ENCODE measurements at places on chromosomes 5 and 9.
A peak's percentile ranks its signal among the peaks of the same experiment; 100 is the strongest.

- no peak for DNase-seq
Observed at GRCh38 chr9:98783518-98784226, 12.7 kb downstream of the ANKS6 start.

GRCh38 chr9:109118808-109119438 is 824 bp downstream of the TMEM245 start:
- DNase-seq = no peak

DNA sequence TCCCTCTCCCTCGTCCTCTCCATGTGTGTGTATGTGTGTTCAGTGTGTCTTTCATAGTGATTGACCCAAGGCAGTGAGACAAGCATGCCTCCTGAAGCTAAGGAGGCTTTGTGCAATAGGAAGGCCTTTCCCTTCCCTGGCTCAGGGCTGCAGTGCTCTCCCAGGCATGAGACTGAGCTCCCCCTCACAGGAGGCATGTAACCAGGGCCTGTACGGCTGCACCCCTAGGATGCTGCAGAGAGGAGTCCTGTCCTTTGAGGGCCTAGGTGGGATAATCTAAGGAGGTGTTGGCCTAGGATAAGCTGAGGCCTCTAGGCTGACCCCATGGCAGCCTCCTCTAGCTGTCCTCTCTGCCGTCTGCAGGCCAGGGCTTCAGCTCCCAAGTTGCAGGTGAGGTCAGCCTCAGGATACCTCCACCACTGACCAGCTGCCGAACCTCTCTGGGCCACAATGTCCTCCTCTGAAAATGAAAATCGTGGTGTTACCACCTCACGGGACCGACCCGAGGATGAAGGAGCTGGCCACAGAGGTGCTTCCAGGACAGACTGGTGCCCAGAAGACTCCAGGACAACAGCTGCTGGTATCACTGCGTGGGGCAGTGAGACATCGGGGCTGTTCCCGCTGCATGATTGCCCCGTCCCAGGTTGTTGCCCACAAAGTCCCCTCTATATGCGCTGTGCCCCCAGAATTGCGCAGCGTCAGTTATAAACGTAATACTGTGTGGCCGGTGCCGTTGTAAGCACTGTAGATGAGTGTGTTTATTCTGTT is 129.6 kb downstream of the BARX1 start:
- DNase-seq = no peak

DNA sequence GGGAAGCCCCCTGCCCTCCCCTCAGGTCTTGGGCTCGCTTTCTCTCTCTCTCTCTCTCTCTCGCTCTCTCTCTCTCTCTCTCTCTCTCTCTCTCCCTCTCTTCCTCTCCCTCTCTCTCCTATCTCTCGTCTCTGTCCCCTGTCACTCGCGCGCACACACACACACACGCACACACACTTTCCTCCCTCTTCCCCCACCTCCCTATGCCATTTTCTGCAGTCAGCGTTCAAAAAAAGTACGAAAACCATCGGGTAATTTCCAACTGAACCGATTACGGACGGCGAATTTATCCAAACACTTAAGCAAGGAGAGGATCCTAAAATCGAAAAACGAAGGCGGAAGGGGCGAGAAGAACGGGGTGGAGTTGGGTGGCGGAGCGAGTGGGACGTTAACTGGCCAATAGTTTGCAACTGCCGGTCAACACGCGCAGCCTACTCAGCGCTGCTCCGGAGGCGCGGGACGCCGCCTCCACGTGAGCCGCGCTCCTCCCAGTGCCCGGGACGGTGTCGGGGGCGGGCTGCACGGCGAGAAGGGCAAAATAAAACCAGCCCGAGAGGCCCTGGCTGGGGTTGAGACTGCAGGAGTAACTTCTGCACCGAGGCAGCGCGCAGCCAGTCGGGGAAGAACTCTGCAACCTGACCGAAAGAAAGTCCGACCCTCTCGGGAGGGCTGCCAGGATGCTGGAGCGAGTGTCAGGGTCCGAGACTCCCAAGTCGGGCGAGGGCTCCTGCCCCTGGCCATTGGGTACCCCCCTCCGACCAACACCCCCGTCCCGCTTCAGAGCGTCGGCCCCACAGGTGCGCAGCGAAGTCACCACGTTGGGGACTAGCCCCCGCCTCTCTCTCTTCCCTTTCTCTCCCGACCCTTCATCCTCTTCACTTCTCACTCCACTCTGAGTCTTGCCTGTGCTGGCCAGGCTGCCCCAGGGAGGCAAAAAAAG is 24.9 kb upstream of the ELAVL2 start:
- DNase-seq = no peak

DNA sequence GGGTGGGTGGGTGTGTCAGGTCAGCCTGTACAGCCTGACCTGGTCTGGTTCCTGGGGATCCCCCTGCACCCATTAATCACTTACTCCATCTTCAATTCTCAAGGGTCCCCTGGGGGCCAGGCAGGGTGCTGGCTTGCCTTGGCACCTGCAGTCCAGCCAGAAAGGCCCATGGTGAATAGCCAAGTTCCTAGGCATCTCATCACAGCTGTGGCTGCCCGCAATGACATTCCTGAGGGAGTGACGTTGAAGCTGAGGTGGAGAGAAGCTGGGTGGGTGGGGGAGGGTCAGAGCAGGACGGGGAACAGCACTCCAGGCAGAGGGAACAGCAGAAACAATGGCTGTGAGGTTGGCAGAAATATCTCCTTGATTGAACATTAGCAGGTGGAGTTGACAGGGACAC is 10.6 kb downstream of the HMCN2 start:
- DNase-seq = no peak

- DNase-seq = peak; percentile 19
Observed at GRCh38 chr9:135152614-135153334, 65.3 kb downstream of the OLFM1 start.

- DNase-seq = no peak
Observed at GRCh38 chr5:163506095-163506457, 657 bp downstream of the MAT2B start.

DNA sequence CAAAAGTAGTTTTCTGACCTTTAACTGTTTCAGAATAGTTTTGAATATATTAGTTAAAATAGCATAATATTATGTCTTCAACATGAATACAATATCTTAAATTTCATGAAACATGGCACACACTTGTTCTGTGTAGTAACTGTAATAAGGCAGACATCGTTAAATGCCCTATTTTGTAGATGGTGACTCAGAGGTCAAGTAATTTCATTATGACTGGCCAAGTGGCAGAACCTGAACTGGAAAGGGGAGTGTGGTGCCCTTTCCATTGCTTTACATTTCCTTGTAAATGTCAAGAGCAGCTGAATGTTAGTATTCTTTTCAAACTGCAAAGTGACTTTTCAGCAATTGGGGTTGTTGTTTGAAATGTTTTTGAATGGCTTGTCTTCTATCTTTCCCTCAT is 201.2 kb upstream of the CDKN2B start:
- no peak for DNase-seq

- no peak for DNase-seq
Observed at GRCh38 chr9:93246111-93246510, 62.2 kb downstream of the WNK2 start.

DNA sequence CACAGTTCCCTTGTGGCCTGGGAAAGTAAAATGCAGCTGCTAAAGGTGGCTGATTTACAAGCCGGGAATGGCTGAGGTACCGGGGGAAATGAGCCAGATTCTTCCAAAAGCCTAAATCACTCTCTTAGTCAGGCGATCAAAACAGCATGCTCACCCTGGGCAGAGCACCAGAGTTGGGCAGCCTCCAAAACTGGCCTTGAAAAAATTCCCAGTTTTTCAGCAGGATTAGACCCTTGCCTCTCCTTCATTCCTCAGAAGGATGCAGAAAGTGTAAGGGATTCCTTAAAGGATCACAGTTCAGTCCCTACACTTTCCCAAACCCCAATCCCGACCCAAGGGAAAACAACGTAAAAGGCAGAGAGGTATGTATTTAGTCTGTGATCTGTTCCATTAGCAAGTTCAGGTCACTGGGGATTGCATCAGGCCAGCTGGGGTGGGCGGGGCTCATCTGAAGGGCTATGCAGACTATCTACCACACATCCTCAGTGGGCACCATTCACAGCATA is 16.9 kb downstream of the TMEM174 start:
- DNase-seq = no peak

GRCh38 chr5:65611524-65611923 is 12.6 kb downstream of the TRIM23 start:
- DNase-seq = no peak

GRCh38 chr5:112532654-112533360 is 113.7 kb upstream of the EPB41L4A start:
- no peak for DNase-seq

- no peak for DNase-seq
Observed at GRCh38 chr5:55523293-55523692, 11.5 kb downstream of the PLPP1 start.

GRCh38 chr5:122500245-122501088 is 188.4 kb downstream of the SNCAIP start:
- DNase-seq = peak; percentile 38

All from HCT116 (cell line).